Left lung (tissue), 14 donors: ENCODE measurements at places on chromosomes 16 and 17.
A peak's percentile ranks its signal among the peaks of the same experiment; 100 is the strongest.

GRCh38 chr17:50882851-50883250 is 16.7 kb upstream of the TOB1 start:
- H3K36me3 ChIP-seq: no peaks in the 10 kb centered on the region
- peaks cover 17% of the 10 kb centered on the region for H3K4me1 ChIP-seq
- no peak for DNase-seq
- H3K4me3 ChIP-seq: no peak overlapping the region
- no peak overlapping the region for H3K27ac ChIP-seq

DNA sequence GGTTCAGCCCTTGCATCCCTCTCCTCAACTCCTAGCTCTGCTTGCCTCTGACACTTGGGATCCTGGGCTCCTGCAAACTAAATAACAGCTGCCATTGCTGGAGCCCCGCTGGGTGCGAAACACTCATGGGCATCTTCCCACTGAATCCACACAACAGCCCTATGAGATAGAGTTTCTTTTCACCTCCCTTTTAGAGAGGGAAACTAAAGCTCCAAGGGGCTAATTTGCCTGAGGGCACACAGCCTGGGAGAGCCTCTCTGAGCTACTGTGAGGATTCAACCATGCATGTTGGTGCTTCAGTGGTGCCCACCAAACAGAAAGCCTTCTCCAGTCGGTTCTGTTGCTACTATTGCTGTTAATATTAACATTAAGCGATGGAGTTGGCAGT is 4.0 kb downstream of the ACBD4 start:
- H3K27ac ChIP-seq: no peak overlapping the region
- H3K4me3 ChIP-seq: no peak overlapping the region
- DNase-seq: peak; percentile 7
- H3K4me1 ChIP-seq: peaks cover 7% of the 10 kb centered on the region
- H3K36me3 ChIP-seq: no peaks in the 10 kb centered on the region

DNA sequence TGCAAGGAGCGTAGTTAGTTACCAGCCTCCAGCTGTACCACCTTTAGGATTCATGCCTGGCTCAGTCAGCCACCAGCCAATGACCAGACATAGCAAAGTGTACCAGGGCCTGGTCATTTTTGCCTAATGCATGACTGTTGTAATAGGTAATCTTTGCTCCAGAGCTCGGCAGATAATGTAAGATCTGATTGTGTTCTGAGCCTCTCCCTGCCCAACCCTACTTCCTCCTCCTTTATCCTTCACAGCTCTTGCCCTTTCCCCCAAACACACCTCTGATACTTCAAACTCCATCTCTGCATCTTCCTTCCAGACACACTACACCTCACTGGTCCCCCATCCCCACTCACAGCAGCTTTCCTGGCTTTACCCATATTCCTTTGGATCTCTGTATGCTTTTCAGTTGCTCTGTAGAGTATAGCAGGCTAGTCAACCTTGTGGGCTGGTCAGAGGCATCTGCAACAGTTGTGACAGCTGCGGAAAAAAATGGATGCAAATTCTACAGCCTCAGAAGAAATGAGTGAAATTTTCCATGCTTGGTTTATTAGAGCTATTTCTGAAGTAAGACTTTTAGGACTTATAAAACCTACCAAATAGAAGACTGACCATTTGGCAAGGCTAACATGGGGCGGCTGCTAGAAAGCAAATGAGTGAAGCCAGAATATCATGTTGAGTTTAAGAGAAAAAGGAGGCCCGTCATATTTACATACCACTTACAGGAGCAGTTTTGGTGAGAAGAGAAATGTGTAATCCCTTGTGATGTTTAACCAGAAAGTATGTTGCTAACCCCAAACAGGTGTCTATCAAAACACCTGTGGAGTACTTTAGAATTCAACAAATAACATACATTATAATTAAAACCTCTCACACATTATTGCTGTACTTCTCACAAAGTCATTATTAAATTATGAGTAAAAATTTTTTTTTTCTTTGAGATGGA is 19.9 kb upstream of the C16orf87 start:
- no peaks in the 10 kb centered on the region for H3K4me1 ChIP-seq
- no peaks in the 10 kb centered on the region for H3K36me3 ChIP-seq
- no peak overlapping the region for H3K4me3 ChIP-seq
- no peak overlapping the region for H3K27ac ChIP-seq

DNA sequence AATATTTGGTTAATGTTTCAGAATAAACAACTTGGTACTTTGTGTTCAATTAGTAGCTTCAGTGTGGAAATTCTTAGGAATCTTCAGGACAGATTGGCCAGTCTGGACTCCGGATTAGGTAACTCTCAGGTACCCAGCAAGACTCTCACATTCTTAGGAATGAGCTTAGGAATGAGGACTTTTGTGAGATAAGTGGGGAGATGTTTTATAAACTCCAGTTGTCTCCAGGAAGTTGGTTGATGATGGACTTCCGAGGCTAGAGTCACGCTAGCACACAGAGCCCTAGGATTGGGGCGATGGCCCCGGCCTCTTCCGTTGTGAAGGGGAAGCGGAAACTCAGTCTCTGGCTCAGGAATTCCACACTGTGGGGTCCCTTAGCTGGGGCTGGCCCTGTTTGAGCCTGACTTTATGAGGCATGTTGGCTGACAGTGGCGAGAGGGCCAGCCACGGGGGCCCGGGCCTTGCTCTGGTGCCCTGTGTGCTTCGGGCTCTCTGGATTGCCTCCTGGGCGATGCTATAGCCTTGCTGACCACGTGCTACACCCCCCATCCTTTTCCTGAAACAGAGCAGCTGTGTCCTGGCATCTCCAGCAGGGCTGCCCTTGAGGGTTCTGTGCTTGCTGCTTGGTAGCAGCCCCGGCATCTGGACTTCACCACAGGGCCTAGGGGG is 32.4 kb downstream of the RAB11FIP3 start:
- no peak overlapping the region for H3K4me3 ChIP-seq
- H3K36me3 ChIP-seq: peaks cover 9% of the 10 kb centered on the region
- H3K4me1 ChIP-seq: no peaks in the 10 kb centered on the region
- H3K27me3 ChIP-seq: no peaks in the 10 kb centered on the region

GRCh38 chr16:11564046-11564926 is 22.4 kb downstream of the LITAF start:
- H3K27ac ChIP-seq: no peak overlapping the region
- H3K4me1 ChIP-seq: peaks cover 66% of the 10 kb centered on the region
- peaks cover 59% of the 10 kb centered on the region for H3K36me3 ChIP-seq
- no peaks in the 10 kb centered on the region for H3K27me3 ChIP-seq
- DNase-seq: no peak

DNA sequence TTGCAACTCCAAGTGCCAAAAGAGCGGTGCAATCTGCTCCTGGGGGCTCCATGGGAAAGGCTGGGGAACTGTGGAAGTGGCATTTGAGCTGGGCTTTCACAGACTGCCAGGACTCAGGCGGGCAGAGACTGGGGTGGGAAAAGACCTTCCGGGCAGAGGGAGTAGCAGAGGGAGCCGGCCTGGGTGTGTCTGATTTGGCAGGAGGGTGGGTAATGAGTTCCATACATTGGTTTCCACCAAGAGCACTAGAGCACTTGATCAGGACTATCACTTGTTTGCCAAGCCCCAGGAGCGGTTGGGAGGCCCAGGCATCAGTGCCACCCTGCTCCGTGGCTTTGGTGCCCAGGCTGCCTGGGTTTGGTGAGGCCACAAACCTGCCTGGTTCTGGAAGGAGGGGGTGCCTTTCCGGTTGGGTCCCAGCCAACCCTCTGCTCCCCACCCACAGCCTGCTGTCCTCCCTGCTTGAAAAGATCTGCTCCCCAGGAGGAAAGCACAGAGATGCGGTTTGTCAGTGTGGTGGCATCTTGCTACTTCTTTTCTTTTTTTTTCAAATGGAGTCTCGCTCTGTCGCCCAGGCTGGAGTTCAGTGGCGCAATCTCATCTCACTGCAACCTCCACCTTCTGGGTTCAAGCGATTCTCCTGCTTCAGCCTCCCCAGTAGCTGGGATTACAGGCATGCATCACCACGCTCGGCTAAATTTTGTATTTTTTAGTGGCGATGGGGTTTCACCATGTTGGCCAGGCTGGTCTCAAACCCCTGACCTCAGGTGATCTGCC is 3.5 kb upstream of the TRIM47 start:
- H3K27ac ChIP-seq: no peak overlapping the region
- H3K4me1 ChIP-seq: peaks cover 26% of the 10 kb centered on the region
- no peak overlapping the region for H3K4me3 ChIP-seq
- no peaks in the 10 kb centered on the region for H3K27me3 ChIP-seq
- no peak for DNase-seq

GRCh38 chr16:25110387-25110947 is 1.1 kb upstream of the LCMT1 start:
- H3K27ac ChIP-seq: peak overlapping the region; percentile 88
- H3K36me3 ChIP-seq: no peaks in the 10 kb centered on the region
- peak overlapping the region; percentile 86 for H3K4me3 ChIP-seq
- peaks cover 12% of the 10 kb centered on the region for H3K4me1 ChIP-seq
- no peaks in the 10 kb centered on the region for H3K27me3 ChIP-seq

- peaks cover 11% of the 10 kb centered on the region for H3K4me1 ChIP-seq
- DNase-seq: no peak
- H3K27me3 ChIP-seq: no peaks in the 10 kb centered on the region
- H3K36me3 ChIP-seq: peaks cover 7% of the 10 kb centered on the region
These were observed 5.2 kb downstream of the PECAM1 start for GRCh38 chr17:64385187-64386083.

DNA sequence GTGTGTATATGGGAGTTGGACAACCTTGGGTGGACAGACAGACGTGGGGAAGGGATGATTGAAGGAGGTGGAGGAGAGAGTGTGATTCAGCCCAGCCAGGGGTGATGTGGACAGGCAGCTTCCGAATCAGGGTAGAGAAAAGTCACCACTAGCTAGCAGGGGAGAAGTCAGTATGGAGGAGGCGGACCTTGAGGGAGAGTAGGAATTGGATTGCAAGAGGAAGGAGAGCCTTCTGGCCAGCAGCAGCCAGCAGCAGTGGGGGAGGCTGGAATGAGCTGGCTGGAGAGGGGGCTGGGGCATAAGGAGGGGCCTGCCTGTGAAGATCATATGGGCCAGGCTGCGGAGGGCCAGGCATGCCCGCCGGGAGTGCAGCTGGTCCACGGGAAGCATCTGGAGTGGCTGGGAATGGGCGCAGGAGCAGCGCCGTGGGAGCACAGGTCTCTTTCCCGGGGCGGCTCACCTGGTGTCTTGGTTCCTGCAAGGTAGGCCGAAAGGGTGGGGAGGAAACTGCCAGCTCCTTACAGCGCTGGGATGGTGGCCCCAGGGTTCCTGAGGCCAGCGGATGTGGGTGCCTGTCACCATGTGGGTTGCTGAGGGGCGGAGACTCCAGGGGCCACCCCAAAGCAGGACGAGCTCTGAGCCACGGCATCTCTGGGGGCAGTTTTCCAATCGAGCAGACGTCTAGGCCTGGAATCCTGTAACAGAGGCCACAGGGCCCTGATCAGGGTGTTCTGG is 235.3 kb downstream of the SEC14L1 start:
- H3K4me3 ChIP-seq: peak overlapping the region; percentile 23
- H3K4me1 ChIP-seq: peaks cover 59% of the 10 kb centered on the region
- H3K36me3 ChIP-seq: no peaks in the 10 kb centered on the region
- peaks cover 4% of the 10 kb centered on the region for H3K27me3 ChIP-seq

- H3K4me3 ChIP-seq: no peak overlapping the region
- peak overlapping the region; percentile 64 for H3K27ac ChIP-seq
- no peaks in the 10 kb centered on the region for H3K27me3 ChIP-seq
- peaks cover 68% of the 10 kb centered on the region for H3K4me1 ChIP-seq
- no peaks in the 10 kb centered on the region for H3K36me3 ChIP-seq
These were observed 22.1 kb downstream of the MYO18A start for GRCh38 chr17:29158096-29158487.

DNA sequence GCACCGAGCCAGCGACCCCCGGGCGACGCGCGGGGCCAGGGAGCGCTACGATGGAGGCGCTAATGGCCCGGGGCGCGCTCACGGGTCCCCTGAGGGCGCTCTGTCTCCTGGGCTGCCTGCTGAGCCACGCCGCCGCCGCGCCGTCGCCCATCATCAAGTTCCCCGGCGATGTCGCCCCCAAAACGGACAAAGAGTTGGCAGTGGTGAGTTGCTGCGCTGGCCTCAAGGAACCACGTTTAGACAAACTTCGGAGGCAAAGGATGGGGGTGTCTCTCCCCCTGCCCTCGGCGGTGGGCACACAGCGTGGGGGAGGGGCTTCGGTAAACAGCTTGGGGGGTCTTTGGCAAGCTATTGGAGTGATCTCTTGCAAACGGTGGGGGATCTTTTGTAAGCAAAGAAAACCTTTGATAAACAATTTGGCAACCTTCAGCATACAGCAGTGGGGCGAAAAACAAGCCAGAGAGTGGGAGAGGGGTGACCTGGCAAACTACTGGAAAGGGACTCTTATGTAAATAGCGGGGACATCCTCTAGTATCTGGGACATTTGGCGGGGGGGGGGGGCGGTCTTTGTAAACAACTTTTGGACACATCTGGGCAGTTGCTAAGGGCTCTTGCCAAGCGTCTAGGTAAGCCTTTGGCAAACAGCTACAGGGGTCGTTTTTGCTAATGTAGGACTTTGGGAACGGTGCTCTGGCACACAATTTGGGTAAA is 587 bp downstream of the MMP2 start:
- peak; percentile 48 for DNase-seq
- H3K27ac ChIP-seq: peak overlapping the region; percentile 92
- H3K4me3 ChIP-seq: peak overlapping the region; percentile 41
- H3K36me3 ChIP-seq: no peaks in the 10 kb centered on the region

DNA sequence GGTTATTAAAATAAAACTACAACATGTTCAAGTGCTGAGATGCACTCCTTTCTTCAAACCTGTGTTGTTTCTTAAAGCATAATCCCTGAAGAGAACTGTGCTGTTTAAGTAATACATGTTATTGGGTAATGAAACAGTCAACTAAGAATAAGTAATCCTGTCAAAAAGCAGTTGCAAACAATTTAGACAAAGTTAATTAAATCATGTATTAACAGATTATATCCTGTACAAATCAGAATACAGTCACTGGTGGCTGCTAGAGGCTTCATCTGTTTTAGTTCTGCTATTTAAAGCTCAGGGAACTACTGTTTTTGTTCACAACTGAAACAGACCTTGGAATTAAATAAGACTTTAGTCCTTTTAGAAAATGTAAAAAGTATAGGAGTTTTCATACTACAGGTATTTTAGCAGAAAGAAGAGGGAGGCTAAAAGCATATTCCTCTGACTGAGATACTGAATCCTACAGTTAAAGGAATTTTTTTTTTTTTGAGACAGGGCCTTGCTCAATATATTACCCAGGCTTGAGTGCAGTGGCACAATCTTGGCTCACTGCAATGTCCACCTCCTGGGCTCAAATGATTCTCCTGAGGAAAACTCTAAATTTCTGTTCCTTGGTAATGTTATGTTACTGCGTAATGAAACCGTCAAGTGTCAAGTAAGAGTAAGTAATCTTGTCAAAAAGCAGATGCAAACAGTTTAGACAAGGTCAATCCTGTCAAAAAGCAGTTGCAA is 27.3 kb upstream of the ITGA2B start:
- no peak overlapping the region for H3K4me3 ChIP-seq
- no peaks in the 10 kb centered on the region for H3K27me3 ChIP-seq
- no peaks in the 10 kb centered on the region for H3K4me1 ChIP-seq
- no peak overlapping the region for H3K27ac ChIP-seq
- no peak for DNase-seq
- no peaks in the 10 kb centered on the region for H3K36me3 ChIP-seq

GRCh38 chr17:43526886-43527648 is 19.1 kb downstream of the ETV4 start:
- no peaks in the 10 kb centered on the region for H3K27me3 ChIP-seq
- peaks cover 23% of the 10 kb centered on the region for H3K4me1 ChIP-seq
- no peak for DNase-seq
- H3K4me3 ChIP-seq: no peak overlapping the region
